ENCODE measurements at places on chromosomes 5 and 9.

DNA sequence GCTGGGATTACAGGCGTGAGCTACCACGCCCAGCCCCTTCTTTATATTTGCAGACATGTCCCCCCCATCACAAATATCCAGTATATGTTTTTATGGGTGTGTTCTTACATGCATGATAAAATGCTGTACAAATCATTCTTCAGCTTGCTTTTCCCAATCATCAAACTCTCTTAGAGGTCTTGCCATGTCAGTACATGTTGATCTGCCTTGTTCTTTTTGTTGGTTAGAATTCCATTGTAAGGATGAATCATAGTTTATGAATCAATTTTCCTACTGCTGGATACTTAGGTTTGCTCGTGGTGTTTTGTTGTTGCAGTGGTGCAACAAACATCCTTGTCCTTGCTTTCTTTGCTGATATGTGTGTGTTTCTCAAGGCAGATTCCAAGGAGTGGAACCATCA lies 79.9 kb upstream of the NEURL1B start:
- no peak for DNase-seq

- DNase-seq = no peak
These were observed 1125.0 kb upstream of the DMAC1 start for GRCh38 chr9:8924562-8924961.

- DNase-seq = no peak
These were observed 246.8 kb upstream of the RAI14 start for GRCh38 chr5:34409373-34409772.

DNA sequence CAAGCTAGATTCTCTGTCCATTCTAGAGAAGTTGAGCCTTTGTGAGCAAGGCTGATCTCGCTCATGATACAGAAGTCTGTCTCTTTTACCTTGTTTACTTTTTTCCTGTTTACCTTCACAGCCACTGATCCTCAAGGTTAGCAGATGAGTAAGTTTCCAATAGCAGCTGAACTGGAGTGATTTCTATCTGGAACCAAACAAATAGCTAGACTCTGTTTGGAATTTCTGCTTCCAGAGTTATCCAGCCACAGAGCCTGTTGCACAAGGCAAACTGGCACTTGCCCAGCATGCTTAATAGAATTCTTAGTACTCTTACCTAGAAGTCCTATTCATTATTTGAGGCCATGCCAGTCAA lies 12.8 kb upstream of the PANK3 start:
- no peak for DNase-seq

DNA sequence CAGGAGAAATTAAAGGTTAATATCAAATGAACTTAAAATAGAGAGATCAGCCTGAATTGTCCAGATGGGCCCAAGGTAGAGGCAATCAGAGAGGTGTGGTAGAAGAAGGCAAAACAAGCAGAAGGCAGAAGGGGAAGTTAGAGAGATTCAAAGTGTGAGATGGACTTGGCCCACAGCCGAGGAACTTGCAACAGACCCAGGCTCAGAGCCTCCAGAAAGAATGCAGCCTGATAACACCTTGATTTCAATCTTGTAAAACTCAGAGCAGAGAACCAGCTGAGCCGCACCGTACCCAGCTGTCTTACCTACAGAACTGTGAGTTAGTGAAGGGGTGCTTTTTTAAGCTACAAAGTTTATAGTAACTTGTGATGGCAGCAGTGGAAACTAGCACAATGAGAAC lies 190.9 kb downstream of the RFK start:
- DNase-seq = no peak

GRCh38 chr5:146291421-146292074 lies 47.1 kb upstream of the POU4F3 start:
- no peak for DNase-seq

GRCh38 chr5:178318382-178318781 lies 85.8 kb upstream of the PHYKPL start:
- DNase-seq = no peak

All from stimulated activated CD8-positive, alpha-beta memory T cell treated with anti-CD3 and anti-CD28 coated beads, Interleukin-2, amount 100 ng/mL, for 1 hour (primary cell).